ENCODE measurements at places on chromosomes 1 and 21.

- DNase-seq: no peak
These were observed 104.8 kb upstream of the COG2 start for GRCh38 chr1:230537456-230537855.

- no peak for DNase-seq
These were observed 55.5 kb upstream of the RBM15 start for GRCh38 chr1:110283677-110284076.

- DNase-seq: no peak
These were observed 43.5 kb downstream of the CHIA start for GRCh38 chr1:111334169-111334568.

DNA sequence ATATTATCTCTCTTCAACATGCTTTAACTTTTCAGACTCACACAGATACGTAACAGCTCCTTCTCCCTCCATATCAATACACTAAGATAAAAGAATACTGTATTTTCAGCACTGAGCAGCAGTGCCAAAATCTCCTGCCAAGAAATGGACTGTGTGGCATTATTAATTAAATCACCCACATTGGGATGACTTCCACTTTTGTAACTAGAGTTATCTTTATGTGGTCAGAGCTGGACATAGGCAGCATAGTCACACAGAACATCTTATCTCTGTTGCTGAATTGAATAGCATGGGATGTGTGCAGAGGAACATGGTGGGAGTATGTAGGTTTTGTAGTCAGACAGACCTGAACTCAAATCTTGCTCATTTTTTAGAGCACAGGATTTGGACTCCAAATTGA, 41.4 kb upstream of the CACYBP start:
- no peak for DNase-seq

DNA sequence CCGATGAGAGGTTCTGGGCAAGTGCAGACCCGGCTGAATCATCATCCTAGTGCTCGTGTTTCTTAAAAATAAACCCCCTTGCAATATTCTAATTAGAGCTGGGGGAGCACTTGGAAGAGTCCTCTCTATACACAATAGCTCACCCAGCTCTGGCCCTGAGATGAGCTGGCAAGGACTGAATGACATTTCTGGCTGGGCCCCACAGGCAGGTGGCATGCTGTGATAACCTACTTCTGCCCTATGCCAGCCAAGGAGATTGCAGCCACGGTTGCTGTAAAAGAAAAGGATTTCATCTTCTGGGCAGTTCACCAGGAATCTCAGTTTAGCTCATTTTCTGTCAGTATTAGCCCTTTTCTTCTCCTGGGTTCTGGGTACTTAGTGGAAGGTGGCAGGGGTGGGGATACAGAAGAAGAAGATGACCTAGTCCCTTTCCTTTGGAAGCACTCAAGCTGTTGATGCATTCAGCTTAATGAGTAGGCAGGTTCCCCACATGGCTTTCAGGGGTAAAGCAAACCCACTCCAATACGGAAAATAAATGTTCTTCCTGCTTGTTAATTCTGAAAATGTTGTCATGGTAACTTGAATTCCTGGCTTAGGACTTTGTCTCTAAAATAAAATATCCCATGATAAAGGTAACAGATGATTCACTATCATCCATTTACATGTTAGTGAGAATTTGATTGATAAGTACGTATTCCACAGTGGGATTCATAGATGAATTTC, 32.2 kb downstream of the VASH2 start:
- DNase-seq: no peak

DNA sequence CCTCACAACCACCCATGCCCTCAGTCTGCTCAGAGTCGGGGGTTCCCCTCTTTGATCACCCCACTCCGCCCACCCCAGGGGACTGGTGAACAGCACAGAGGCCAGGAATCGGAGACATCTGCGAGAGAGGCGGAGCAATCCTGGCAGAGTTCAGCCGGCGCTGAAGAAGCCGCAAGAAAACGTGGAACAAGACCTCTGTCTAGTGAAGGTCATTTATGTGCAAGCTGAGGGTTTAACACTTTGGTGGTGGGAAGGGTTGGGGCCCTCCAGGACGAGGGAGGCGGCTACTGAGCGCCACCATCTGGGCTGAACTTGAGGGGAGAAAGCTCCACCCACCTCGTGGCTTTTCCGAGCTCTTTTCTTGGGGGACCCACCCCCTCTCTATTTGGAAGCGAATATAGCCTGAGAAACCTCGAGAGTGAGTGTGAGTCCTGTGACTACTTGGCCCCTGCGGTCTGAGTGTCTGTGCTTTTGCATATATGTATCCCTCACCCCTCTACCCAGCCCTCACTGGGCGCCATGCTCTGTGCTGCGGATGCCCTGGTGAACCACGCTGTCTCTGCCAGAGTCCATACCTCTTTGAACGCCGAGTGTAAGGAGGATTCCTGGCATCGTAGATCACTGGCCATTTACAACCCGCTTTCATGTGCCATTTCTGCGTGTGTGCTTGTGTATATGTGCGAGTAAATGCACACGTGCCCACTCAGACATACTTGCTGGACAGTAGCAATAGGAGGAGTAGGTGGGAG, 1.2 kb upstream of the EPHA10 start:
- no peak for DNase-seq

DNA sequence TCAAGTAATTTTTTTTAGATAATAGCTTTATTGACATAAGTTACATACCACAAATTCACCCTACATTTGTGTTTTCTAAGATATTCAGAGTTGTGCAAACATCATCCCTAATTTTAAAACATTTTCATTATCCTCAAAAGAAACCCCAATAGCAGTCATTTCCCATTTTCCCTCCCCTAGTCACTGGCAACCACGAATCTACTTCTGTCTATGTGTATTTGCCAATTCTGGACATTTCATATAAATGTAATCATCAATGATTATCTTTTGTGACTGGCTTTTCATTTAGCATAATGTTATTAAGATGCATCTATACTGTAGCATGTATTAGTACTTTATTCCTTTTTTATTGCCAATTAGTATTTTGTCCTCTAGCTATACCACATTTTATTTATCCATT, 88.8 kb upstream of the SLFNL1 start:
- DNase-seq: no peak

DNA sequence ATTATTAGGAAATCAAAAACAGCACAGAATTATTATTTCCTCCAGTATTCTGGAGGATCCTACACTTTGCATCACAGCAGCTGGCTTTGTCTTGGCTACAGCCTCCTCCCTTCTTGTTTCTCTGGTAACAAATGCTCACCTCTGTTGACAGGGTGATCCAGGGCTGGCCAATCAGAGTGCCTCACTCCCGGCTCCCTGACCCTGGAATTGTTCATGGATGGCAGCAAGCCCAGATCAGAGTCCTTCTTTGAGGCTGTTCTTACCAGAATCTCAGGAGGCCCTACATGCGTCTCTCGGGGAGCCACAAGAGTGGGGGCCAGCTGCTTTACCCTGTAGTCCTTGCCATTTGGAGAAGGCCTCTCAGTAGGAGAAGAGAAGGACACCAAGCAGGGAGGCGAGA, 48.4 kb upstream of the IGSF5 start:
- DNase-seq: no peak

DNA sequence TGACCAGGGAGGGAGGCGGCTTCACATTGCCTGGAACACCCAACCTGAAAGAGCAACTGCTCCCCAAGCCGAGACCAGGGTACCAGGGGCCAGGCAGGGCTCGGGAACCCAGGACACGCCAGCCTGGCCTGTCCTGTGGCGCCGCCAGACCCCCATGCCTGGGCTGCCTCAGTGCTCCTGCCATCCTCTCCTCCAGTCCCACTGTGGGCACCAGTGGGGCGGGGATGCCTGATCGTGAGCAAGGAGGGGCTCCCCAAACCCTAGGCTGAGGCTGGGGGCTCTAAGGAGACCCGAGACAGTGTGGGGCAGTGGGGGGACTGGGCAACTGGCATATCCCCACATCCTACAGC, 45.1 kb downstream of the WNT9A start:
- no peak for DNase-seq

DNA sequence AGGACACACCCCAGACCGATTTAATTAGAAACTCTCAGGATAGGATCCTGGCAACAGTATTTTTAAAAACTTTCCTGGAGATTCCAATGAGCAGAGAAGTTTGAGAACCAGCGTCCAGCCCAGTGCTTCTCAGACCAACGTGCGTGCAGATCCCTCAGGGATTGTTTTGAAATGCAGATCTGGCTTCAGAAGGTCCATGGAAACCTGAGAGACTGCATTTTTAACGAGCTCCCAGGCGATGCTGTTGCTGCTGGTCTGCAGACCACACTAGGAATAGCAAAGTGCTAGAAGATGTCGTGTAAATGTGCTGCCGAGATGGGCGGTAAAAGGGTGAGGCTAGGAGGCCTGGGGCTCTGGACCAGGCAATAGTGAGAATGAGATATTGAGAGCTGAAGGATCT, 18.4 kb upstream of the CASQ1 start:
- DNase-seq: no peak

- DNase-seq: no peak
These were observed 22.7 kb upstream of the SH3BGRL3 start for GRCh38 chr1:26257222-26257621.
